NCI-H82 (cell line): ENCODE measurements at places on chromosomes 7 and 10.

DNA sequence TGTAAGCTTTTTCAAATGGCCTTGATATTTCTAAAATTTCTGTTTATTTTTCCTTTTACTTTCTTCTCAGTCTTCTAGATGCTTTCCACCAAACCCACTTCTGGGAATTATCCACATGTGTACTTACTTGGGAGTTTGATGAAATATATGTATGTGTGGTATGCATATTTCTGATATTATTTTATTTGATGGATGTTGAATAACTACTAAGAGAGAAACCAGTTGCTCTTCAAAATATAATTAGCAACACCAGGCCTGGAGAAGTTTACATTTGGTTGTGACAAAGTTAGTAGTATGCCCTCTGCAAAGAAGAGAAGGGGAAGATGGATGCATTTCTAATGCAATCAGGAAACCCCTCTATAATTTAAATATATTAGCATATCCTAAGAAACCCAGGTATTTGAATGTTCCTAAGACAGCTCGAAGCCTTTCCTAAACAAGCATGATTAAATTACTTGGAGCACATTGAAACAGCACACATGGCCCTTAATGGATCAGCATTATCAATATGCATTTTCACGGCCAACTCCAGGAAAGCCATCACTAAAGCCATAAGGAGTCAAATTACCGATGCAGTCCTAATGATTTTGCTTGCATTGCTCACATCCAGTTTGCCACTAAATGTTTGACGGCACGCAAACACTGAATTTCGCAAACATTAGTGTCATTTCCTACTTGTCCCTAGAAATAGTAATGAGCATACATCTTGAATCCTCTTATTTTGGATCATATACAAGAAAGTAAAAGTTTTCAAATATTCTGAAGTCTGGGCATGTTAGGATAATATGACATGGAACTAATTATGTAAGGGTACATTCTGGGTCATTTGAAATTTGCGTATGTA lies 393.8 kb downstream of the EXOC4 start:
- DNase-seq: no peak

DNA sequence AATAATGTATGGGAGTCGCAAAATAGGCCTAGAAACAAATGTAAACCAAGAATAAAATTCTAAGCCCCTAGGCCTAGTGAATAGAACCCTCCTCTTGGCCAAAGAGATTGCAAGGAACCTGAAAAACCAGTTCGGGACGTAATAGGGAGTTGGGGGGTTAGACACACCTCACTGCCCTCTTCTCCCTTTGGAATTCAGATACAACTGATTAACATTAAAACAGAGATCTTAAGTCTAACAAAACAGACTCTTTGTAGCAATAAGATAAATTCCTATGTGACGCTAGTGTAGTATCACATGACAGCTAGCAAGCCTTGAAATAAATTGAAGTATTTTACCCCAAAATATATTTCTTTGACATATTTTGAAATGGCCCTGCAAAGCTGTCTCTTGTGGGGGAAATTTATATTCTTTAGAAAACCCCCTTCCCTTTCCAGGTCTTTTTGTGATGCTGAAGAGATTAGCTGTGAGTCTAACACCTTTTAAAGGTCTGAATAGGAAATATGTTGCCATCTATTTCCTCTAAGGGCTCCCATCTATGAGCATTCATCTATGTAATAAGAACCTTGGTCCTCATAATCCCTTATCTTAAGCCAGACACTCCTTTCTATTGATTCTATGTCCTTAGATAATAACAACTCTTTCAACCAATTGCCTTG lies 623.4 kb upstream of the NRG3 start:
- DNase-seq: no peak

DNA sequence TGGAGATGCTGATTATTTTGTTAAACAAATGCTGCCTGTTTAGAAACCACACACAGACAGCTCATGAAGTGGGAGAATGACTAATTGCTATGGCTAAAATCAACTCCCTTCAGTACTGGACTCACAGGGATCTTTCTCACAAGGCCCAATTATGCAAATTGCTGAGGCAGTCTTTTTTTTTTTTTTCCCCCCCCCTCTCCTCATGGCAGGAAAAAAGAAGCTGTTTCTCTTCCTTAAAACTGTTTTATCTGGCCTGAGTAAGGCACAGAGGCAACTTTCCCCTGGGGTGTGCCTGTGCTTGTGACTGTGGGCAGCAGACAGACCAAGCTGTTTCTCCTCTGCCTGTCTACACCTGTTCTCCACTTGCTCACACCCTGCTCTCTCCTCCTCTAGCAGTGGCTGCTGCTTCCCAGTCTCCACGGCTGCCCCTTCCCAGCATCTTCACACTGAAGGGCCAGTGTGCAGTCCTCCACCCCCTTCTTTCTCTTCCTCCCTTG lies 65.4 kb upstream of the STEAP1B start:
- no peak for DNase-seq

DNA sequence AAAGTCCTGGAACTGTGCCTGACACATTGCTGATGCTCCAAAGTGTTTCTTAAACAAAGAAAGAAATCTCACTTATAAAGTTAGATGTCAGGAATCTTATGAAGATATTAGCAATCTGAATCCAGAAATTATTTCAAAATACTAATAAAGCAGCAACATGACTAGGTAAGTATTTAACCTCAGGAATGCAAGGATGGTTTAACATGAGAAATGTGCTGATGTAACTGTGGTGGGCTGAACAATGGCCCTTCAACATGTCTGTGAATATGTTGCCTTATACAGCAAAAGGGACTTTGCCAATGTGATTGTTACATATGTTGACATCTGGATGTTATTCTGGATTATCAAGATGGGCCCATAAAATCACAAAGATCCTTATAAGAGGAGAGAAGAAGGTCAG lies 87.1 kb downstream of the TEX36 start:
- no peak for DNase-seq

GRCh38 chr7:22727714-22728035 lies 675 bp downstream of the IL6 start:
- DNase-seq: no peak

DNA sequence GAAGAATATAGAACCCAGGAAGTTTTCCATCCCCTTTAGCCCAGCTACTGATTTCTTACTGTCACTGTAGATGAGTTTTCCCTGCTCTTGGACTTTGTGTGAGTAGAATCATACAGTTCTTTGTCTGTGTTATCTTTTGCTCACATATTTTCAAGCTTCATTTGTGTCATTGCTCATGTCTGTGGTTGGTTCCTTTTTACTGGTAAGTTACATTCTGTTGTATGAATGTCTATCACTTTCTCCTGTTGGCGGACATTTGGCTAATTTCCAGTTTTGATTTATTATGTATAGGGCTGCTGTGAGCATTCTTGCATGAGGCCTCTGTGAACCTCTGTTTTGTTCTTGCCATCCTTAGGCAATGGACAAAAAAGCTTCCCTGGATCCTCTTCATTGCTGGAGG lies 5.3 kb downstream of the GLRX3 start:
- no peak for DNase-seq

DNA sequence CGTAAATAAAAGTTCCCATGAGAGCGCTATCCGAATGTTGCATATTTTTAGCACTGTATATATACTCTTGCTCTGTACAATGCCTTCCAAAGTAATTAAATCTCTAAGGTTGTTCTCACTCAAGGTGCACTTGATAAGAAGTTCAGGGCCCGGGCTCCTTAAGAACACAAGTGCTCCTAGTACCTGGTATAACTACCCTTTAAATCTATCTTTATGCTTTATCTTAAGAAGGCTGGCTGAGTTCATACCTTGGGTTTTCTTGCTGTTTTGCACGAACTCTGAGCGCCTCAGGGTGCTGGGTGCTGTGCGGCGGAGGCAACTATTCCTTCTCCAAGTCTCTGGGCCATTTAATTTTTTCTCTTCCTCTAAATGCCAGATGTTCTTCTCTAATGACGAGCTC lies 80.4 kb downstream of the DNMBP start:
- DNase-seq: no peak

DNA sequence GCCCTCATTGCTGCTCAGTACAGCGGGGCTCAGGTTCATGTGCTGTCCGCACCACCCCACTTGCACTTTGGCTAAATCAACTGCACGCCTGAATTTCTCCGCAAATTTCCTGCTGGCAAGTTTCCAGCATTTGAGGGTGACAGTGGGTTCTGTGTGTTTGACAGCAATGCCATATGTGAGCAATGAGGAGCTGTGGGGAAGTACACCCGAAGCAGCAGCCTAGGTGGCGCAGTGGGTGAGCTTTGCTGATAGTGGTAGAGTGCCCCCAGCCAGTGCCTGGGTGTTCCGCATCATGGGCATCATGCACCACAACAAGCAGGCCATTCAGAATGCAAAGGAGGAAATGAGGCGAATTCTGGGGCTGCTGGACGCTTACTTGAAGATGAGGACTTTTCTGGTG lies 103.9 kb upstream of the POT1 start:
- DNase-seq: peak; percentile 4

GRCh38 chr10:11870900-11871400 lies 47.8 kb downstream of the PROSER2 start:
- no peak for DNase-seq

GRCh38 chr7:131845573-131846314 lies 289.3 kb upstream of the PODXL start:
- no peak for DNase-seq

- no peak for DNase-seq
Observed at GRCh38 chr7:21941611-21942141, 4.0 kb downstream of the CDCA7L start.

GRCh38 chr7:163298-163695 lies 29.1 kb upstream of the FAM20C start:
- no peak for DNase-seq

GRCh38 chr7:118755067-118755625 lies 530.6 kb downstream of the ANKRD7 start:
- no peak for DNase-seq

DNA sequence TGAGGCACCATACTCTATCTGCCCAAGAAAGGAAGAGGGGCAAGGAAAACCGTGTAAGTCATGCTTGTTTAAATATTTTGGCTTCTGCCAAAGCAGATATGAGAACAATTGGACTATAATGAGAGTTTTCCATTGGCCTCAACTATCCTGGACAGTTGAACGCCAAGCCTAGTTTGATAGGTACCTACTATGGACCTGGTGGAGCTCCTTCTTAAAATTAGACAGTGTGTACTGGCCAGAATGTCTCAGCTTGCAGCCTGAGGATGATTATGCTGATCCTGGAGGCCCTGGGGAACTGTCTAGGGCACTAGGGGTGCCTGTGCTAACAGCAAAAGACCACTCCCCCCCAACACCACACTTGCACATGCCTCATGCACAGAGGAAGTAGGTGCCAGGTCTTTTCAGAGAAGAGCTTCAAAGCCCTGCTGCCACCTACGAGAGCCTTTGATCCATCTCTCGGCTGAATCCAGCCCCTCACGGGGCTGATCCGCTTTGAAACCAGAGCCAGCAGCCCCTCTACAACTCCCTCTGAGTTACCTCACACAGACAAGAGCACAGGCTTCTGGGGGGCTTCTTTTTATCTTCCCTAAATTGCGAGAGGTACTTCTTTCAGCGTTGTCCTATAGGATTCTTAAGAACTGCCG lies 473.8 kb upstream of the GALNT17 start:
- DNase-seq: no peak

GRCh38 chr7:2821842-2822507 lies 22.1 kb downstream of the GNA12 start:
- no peak for DNase-seq

DNA sequence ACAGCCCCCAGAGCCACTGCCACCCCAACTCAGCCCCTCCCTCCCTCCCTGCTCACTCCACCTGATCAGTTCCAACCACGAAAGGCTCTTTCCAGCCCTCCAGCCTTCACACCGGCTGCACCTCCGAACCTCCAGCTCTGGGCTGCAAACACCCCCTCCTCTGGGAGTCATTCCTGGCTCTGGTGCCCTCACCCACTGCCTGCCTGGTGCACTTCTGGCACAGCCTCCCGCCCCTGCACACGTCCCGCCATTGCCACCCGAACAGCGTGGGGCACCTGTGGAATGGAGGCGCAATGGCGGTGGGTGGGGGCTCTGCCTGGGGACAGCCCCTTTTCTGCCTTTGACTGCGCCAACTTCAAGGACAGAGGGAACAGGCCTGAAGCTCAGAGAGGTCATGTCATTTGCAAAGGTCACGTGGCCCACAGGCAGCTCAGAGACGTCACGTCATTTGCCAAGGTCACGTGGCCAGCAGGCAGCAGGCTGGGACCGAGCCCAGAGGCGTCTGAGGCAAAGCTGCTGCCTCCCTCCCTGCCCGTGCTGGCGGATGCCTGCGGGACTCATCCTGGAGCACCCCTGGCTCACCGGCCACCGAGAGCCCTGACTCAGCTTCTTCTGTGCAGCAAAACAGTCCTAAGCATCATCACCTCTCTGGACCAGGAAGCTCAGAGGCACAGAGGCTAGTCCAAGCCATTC lies 76.0 kb upstream of the DNAAF5 start:
- no peak for DNase-seq

DNA sequence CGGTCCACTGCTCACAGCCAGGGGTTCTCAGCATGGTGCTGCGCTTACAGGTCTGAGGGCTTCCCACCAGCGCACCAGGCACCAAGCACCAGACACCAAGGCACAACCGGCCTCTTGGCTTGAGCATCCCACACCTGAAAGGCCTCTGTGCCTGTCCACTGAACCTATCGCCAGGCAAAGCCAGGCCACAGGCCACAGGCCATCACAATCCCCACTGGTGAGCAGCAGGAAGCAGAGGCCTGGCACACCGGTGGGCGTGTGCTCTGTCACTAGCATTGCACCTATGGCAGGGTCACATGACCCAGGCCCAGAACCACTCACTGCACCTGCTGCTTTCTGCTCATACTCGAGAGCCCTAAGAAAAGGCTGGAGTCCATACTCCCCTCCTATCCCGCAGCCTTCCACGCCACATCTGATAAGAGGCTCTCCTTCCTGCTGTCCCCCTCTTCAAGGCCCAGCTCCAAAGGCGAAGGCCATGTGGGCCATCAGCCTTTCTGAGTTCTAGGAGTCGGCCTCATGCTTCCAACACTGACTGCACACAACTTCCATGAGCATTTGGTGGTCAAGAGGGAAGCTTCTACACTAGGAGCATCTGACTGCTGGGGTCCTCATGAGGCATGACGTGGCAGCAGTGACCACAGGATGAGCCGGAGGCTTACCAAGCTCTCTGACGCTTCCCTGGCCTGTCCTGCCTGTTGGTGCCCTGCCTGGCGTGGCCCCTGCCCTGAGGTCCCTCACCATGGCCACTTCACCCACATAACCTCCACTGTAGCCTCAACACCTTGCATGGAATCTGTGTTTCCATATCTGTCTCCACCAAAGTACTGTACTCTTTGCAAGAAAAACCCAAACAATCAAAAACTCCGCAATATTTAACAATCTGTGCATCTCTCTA lies 166.3 kb downstream of the TNS3 start:
- no peak for DNase-seq
